ENCODE measurements at places on chromosomes 1 and 21.

DNA sequence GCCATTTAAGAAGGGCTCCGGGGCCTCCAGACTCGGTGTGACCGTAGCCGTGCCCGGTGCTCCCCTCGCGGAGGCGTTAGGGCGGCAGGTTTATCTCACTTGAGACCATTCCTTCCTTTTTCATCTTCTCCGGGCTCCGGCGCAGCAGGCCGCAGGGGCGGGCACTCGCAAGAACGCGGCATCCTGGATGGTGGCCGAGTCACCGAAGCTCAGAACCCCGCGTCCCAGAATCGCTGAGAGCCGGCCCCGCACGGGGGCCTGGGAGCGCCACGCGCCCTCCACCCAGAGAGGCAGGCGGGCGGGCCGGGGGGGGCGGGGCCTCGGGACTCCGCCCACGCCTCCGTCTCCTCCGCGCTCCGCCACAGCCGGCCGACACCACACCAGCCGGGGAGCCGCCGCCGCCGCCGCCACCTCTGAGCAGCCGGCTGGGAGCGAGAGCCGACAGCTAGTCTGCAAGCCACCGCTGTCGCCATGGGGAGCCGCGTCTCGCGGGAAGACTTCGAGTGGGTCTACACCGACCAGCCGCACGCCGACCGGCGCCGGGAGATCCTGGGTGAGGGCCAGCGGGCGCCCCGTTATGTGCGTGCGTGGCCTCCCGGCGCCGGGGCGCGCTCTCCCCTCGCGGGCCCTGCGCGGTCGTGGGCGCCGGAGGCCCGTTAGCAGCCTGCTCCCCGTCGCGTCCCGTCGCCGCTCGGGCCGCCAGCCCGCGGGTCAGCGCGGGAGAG lies at the start of gene DEGS1:
Gene DEGS1, plus strand, starts transcription at position 375 of the 725 bp plus-strand sequence. Its CDS starts 97 bp downstream, at position 472.
- DNase-seq, result peak; percentile 42

DNA sequence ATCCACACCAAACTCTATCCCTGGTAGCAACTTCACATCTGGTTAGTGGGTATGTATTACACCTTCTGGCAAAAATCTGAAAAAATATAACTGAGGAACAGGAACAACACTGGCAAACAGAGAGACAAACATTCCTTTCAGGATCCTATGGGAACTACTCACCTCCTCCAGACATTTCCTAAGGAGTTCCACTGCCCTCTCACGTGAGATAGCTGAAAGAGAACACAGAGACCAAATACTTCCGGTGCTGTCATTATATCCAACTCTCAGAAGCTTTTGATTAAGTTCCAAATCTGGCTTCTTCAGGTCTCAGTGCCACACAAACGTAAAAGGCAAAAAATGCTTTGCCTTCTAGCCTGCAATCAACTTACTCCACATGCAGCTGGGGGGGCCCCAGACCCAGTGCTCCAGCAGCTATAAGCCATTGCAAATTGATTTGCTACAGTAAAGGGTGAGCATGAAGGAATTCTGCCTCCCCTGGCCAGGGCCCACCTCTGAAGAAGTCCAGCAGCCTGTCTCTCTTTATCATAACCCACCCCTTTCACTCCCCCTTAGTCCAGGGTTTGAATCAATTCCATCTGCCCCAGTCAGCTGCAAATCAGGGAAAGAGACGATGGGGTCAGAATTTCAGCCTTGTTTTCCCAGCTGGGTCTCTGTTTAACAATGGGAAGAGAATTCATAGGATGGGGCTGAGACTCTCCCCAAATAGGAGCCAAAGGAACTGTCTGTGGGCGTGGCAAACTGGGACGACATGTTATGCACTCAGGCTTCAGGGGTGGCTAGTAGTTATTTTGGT lies 32.2 kb downstream of the TFAP2E start:
- DNase-seq, result no peak

DNA sequence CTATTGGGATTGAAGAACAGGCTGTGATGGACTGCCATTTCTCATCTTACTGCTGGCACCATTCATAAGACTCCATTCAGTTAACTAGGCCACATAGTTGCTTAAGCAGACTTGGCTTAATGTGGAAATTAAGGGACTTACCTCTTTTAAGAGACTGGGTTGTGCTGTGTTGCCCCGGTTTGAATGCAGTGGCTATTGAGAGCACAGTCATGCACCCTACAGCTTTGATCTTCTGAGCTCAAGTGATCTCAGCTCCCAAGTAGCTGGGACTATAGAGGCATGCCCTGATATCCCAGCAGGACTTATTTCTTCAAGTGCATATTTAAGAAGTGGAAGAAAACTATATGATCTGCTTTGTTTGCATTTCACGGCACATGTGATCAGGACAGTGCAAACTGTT lies 181.1 kb downstream of the RASAL2 start:
- no peak for DNase-seq

GRCh38 chr1:197144570-197145325 lies 1.7 kb downstream of the ASPM start:
- no peak for DNase-seq

DNA sequence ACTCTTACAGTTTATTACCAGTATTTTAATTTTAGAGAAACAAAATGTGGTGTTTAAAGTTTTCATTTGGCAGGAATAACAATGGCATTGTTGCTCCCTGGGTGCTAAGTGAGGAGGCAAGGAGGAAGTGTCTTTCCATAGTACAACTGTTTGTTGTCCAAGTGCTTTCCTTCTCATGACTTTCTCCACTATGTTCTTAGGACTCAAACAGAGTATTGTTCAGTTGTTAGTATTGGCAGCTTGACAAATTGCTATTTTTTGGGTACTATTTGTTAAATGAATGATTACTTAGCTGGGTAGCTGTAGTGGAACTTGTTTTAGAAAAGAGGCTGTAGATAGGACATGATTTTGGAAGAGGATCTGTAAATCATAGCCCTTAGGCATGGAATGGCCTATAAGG lies 7.5 kb downstream of the OTUD3 start:
- DNase-seq, result no peak

GRCh38 chr1:11730429-11730891 lies 5.5 kb upstream of the AGTRAP start:
- no peak for DNase-seq

DNA sequence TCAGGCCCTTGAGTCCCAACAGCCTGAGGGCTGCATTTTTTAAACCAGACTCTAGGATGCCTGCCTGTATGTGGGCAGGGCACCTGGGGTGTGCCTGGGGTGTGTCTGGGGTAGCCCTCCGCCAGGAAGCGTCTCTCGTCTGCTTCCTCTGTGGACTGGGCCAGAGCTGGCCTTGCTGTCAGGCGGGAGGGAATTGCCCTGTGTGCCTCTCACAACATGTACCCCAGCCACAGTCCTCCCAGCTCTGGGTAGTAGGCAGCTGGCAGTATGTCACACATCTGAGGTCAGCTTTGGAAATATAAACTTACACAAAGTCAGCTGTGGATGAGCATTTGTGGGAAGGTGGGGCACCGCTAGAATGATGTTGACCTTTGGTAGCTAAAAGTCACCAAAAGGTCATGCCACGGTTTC lies 13.0 kb downstream of the TRAF5 start:
- DNase-seq, result no peak

- DNase-seq, result no peak
Observed at GRCh38 chr1:98468111-98468717, 193.3 kb upstream of the SNX7 start.

DNA sequence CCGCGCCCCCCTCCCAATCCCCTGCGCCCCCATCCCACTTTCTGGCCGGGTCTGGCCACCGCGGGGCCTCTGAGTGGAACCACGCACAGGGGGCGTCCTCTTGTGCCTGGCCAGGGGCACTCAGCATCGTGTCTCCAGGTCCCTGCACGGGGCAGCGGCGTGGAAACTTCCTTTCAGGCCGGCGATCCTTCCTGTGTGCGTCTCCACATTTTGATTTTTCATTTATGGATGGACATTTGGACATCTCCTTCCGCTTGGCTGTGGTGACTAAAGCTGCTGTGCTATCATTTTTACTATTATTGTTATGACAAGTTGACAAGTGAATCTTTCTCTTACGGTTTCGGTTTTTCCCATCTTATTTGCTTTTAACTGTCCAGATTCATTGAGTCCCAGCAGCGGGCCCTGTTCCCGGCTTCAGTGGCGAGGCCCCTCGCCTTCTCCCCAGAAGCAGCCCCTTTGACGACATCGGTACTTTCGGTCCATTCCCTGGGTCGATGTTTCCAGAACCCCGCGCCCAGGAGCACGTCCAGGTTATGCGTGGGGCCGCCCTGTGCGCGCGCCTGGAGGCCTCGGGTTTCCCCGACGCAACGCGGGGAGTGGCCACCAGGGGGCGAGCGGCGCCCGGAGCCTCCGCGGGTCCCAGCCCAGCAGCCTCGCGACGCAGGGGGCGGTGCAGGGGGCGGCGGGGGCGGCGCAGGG lies 12.4 kb upstream of the SLC19A1 start:
- peak; percentile 81 for DNase-seq

GRCh38 chr1:178908358-178908757 lies 37.5 kb upstream of the ANGPTL1 start:
- no peak for DNase-seq

GRCh38 chr1:158188611-158189010 lies 7.9 kb downstream of the CD1D start:
- DNase-seq, result no peak

DNA sequence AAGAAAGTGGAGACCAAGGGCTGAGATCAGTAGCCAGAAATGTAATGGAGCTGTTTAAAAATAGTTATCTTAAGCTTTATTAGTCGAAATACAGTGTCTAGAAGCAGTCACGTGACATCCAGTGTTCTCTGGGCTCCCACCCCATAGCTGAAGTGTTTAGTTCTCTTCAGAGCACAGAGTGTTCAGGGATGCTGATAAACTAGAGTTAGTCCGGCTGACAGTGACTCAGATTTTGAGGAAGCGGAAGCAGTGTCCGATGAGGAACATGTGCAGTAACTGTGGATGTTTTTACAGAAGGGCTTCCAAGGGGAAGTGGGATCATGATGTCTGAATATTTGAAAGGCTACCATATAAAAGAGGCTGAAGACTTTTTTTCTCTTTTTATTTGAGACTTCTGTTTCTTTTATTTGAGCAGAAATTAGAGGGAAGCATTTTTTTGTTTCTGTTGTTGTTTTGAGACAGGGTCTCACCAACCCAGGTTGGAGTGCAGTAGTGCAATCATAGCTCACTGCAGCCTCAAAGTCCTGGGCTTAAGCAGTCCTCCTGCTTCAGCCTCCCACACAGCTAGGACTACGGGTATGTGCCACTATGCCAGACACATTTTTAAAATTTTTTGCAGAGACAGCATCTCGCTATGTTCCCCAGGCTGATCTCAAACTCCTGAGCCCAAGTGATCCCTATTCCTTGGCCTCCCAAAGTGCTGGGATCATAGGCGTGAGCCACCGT lies 124.2 kb downstream of the GALNT2 start:
- DNase-seq, result no peak

- DNase-seq, result no peak
Observed at GRCh38 chr1:192589813-192590212, 14.2 kb downstream of the RGS1 start.

DNA sequence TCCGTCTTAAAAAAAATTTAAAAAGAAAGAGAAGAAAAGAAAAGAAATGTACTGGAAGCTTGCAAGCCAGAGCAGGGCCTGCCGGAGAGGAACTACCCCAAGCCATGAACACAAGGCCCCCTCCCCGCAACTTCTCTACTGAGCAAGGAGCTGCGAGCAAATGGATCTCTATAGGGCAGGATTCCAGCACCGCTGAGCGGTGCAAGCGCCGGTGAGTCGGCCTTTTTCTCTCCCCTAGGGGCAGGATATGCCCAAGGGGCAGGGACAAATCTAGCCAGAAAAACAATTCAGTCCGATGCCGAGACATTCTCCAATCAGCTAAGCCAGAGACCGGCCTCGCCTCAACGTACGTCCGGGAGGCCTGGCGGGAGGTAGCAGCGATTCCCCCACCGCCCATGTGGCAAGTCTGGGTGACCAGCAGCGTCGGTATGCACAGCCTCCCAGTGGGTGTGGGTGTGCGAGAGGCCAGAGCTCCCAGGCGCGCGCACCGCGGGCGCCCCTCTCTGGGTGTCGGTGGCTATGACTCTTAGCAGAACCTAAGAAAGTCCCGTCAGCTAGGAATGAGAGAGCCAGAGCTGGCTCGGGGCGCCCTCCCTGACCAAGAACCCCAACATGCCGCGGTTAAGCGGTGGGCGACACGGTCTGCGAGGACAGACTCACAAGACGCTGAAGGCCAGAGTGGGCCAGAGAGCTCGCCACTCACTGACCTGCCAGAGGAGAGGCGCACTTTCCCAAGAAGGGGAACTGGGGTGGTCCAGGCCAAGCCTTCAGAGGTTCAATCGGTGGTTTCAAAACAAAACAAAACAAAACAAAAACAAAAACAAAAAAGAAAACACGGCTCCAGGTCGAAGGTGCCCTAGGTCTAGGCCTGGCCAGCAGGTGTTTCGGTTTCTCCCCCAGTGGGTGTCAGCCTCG lies 1.9 kb downstream of the CSMD2 start:
- peak; percentile 2 for DNase-seq

DNA sequence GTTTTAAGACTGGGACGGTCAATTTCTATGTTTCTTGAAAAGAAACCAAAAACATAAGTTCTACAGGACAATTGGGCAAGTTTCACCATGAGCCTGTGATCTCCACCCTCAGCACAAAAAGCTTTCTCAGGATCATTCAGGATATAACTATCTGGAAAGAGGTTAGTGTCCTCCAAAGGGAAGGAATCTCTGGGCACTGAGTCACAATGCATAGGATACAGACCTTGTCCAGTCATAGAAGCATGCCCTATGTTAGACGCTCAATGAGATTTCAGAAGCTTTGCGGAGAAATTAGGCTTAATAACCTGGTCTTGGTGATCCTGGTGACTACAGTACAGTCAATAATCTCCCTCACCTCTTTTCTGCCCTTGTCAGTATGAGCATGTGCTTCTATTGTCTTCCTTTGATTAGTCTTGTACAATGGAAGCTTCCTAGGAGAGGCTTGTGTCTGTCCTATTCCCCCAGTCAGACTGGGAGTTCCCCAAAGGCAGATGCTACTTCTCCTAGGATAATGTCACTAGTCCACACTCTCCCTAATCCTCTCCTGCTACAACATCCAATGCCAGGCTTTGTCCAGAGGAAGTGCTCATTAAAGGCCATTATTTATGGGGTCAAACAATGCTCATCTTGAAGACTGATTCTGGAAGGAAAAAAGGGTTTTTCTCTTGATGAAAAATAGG lies 97.4 kb downstream of the KCNH1 start:
- DNase-seq, result no peak

- no peak for DNase-seq
Observed at GRCh38 chr1:41466146-41466545, 18.3 kb downstream of the EDN2 start.

GRCh38 chr1:102798718-102799117 lies 309.6 kb downstream of the COL11A1 start:
- DNase-seq, result no peak

- DNase-seq, result no peak
Observed at GRCh38 chr1:172184506-172185191, 235.8 kb upstream of the C1orf105 start.

- no peak for DNase-seq
Observed at GRCh38 chr1:183912265-183912886, 107.5 kb downstream of the RGL1 start.

Measured in stimulated activated CD8-positive, alpha-beta memory T cell treated with anti-CD3 and anti-CD28 coated beads, Interleukin-7, amount 100 ng/mL, for 24 hours (primary cell).